ENCODE measurements at places on chromosomes 7 and 10.

DNA sequence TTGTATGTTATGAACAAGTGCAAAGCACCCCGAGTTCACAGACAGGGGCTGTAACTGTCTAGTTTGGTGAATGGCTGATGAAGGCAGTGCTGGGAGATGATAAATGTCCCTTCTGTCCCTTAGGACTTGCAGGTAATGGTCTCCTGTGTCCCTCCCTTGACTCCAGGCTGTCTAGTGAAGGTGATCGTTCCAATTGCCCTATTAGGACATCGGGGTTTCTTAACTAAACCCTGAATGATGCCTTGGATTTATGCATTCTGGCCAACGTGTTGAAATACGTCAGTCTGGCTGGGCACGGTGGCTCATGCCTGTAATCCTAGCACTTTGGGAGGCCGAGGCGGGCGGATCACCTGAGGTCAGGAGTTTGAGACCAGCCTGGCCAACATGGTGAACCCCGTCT is 69.4 kb downstream of the PFKFB3 start:
- DNase-seq: no peak

- DNase-seq: no peak
Observed at GRCh38 chr10:20200758-20201157, 384.5 kb downstream of the PLXDC2 start.

DNA sequence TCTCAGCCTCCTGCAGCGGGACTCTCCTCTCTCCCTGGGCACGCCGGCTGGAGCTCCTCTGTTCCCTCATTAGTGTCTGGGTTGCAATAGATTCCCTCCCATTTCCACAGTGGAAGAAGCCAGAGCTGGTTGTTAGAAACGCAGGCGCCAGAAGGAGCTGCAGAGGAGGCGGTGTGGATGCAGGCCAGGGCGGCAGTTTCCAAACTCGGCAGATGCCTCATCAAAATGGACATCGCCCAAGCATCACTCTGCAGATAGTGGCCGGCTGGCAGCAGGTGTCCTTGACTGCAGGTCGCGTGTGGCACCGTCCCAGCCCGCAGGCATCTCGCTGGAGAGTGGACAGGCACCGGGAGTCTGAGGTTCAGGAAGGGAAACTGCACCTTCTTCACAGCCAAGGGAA is 201.8 kb downstream of the TCERG1L start:
- no peak for DNase-seq

DNA sequence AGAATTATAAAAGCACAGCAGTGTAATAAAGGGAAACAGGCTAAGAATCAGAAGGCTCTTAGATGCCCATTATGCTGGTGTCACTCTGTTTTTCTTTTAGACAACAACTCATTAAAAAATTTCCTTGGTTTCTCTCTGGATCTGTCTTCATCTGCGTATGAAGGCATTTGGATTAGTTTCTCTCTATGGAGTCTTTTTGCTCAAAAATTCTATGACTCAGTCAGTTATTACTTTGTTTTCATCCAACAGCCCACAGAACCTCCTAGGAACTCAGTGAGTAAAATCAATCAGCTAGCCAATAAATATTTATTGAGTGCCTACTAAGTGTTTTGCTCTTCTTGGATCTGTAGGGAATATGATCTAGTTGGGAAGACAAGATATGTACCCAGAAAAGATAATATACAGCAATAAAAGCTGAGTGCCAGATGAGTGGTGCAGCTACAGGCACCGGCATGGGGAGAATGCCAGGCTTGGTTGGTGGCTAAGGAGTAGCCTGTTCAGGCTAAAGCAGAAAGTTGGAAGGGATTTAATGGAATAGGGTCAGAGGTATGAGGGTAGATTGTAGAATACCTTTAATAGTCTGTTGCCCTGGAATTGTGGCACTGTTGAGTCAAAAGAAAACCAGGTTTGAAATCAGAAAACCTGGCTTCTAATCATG is 156.2 kb downstream of the LRRC4 start:
- DNase-seq: no peak

DNA sequence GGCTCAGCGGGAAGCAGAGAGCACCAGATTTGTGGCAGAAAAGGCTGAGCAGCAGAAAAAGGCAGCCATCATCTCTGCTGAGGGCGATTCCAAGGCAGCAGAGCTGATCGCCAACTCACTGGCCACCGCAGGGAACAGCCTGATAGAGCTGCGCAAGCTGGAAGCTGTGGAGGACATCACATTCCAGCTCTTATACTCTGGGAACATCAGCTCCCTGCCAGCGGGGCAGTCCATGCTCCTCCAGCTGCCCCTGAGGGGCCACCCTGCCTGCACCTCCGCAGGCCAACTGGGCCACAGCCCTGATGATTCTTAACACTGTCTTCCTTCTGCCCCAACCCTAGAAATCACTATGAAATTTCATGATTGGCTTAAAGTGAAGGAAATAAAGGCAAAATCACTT is 18.6 kb downstream of the CWF19L1 start:
- no peak for DNase-seq

DNA sequence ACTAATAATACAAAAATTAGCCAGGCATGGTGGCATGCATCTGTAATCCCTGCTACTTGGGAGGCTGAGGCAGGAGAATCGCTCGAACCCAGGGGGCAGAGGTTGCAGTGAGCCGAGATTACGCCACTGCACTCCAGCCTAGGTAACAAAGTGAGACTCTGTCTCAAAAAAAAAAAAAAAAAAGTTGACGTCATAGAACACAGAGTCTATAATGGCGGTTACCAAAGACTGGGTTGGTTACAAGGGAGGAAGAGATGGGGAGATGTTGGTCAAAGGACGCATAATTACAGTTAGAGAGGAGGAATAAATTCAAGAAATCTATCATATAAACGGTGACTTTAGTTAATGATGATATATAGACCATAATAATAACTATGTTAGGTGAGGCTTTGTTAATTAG is 309.7 kb upstream of the HGF start:
- no peak for DNase-seq

- no peak for DNase-seq
Observed at GRCh38 chr10:17768957-17769356, 17.0 kb downstream of the TMEM236 start.

GRCh38 chr10:78004215-78005026 is 24.9 kb downstream of the POLR3A start:
- no peak for DNase-seq

GRCh38 chr7:112084520-112084971 is 121.7 kb downstream of the DOCK4 start:
- no peak for DNase-seq

DNA sequence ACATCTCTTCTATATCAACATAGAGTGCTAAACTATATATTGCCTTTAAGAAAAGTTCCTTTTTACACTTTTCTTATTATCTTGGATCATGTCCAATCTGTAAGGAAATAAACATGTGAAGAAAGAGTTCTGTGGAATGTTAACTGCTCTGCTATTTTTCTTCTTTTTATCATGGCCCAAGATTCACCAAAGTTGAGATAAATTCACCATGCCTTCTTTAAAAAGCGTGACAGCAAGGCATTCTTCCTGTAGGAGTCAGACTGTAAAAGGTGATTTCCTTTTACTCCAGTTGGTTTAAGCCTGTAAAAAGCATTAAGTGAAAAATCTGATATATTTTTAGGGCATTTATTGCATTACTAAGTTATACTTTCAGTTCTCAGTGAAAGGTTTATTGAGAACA is 165.7 kb upstream of the FZD1 start:
- DNase-seq: no peak

- DNase-seq: no peak
Observed at GRCh38 chr7:28957751-28958234, 337 bp downstream of the TRIL start.

- DNase-seq: no peak
Observed at GRCh38 chr7:22983257-22983855, 30.6 kb downstream of the HYCC1 start.

DNA sequence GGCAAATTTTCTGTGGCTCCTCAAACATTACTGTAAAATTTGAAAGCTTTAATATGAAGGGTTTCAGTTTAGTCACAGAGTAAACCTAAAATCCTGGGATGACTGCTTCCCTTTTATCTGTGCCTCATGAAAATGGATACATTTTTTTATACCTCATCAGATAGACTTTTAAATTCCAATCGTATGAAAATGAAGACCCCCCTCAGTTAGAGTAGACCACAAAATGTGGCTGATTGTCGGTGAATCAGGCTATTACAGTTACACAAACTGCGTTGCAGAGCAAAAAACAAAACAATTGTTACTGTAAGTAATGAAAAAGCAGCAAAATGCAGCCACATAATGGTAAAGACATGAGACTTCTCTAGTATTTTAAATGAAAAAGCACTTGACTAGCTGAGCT is 296.2 kb downstream of the CNTNAP2 start:
- DNase-seq: no peak

- no peak for DNase-seq
Observed at GRCh38 chr7:132425942-132426341, 150.3 kb downstream of the PLXNA4 start.

DNA sequence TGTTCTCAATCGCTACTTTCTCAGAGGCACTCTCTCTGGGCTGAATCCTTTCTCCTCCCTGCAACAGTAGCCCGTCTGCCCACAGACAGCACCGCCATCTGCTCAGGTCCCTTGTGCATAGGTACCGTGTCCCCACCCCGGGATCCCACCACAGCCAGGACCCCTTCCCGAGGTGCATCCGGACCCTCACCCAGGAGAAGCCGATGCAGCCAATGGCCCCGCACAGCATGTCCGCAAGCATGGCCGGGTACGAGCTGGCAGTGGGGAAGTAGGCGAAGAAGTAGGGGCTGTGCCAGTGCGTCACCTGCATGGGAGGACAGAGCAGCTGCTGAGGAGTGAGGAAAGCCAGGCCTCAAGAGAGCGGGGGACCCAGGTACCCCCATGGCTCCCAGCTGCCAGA is 25.5 kb downstream of the DDC start:
- no peak for DNase-seq

GRCh38 chr10:91319336-91319735 is 90.8 kb upstream of the HECTD2 start:
- DNase-seq: no peak

DNA sequence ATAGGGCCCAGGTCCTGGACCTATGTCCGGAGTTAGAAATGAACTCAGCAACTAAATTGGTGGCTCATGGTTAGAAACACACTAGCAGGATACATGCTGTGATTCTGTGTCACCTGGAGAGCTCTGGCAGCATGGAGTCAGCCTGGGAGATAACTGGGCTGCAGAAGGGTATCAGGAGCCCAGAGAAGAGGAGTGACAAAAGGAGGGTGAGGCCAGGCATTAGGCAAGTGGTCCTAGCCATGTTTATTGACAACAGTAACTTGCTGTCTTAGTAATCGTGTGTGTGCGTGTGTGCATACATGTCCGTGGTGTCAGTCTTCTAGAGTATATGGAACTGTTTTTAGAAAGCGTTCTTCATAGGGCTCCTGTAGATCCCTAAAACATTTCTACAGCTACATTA is 157.5 kb upstream of the PHYHIPL start:
- no peak for DNase-seq

DNA sequence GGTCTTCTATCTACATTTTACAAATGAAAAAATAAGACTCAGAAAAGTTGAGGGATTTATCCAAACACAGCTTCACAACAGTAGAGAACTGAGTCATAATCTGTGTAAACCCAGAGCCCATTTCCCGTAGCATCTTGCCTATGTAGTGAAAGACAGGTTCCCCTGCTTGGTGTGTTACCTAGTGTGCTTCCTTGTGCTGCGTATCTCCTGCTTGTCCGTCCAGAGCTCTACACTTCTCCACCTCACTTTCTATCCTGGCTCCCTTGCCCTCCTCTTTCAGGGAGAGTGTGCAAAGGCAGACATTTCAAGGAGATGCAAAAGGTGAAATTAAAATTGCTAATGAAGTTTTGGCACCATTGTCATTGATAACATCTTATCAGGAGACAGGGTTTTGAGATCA is 1.4 kb upstream of the ASNS start:
- no peak for DNase-seq

DNA sequence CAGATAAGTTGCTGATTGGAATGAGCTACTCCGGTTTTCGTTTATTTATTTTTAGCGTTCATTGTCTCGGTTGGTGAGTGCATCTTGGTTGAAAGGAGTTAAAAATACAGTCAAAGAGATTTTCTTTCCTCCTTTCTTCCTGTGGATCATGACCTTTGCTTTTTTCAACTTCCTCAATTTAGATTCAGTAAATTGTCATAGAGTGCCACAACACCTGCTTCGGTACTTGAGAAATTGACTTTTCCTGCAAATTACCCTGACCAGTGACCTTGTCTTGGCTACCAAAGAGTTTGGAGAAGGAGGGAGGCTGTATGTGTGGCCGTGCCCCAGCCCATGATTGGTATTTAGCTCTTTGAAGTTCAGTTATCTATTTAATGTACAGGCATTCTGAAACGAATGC is 128.7 kb downstream of the FAM204A start:
- no peak for DNase-seq

- DNase-seq: no peak
Observed at GRCh38 chr7:45407730-45408408, 166.3 kb upstream of the ADCY1 start.

GRCh38 chr10:118920206-118920605 is 109.3 kb upstream of the NANOS1 start:
- DNase-seq: no peak

GRCh38 chr10:132475086-132475485 is 62.5 kb upstream of the INPP5A start:
- DNase-seq: no peak

GRCh38 chr7:77416621-77417371 is 647 bp upstream of the GSAP start:
- no peak for DNase-seq

DNA sequence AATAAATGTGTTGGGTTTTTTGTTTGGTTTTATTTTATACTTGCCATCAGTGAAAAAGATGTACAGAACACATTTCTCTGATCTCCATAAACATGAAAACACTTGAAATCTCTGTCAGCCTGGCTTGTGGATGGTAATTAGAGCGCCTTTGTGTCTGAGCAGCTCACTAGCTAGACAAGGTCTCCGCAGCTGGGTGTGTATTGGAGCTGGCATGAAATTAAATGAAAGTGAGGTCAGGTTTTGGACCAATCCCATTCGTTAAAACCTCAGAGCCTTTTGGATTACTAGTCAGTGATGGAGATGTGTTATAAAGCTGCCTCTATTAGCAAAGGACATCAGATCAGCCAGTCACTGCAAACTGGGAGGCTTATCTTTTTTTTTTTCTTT is 2.7 kb downstream of the FRAT1 start:
- DNase-seq: no peak

- no peak for DNase-seq
Observed at GRCh38 chr7:25985196-25985595, 166.8 kb upstream of the NFE2L3 start.
